WTC11 (cell line): ENCODE measurements at places on chromosomes 3 and 15.

DNA sequence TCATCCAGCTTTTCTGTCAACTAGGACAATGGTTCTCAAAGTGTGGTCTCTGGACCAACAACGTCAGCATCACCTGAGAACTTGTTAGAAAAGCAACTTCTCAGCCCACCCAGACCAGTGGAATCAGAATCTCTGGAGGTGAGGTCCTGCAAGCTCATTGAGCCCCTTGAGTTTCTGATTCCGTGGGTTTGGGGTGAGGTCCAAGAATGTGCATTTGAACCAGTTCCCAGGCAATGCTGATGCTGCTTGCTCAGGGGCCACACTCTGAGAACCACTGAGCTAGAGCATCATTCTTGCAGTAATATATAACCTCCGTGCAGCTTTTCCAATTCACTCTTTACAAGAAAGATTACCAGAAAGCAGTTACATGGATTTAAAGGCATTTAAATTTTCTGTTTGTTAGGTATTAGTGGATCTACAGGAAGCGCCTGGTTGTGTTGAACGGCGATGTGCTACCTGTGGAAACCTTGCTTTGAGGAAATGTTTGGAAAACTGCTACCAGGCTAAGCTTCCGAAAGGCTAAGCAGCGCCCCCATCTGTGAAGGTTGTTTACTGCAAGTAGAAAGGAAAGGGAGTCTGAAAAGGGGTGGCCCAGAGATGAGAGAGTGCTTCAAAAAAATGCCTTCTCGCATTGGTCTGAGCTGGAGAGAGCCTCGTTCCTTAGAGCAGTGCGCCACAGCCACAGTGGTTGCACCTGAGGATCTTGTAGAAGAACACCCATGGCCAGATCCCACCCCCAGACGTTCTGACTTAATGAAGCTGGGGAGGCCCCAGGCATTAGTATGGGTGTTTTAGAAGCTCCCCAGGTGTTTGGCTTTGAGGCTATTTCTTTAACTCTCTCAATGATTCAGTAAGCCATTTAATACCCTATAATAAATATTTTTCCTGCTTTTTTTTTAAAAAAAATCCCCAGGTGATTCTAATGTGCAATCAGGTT is 50.0 kb downstream of the RLBP1 start:
- DNase-seq, result peak; percentile 83

- no peak for DNase-seq
Measured at GRCh38 chr3:177467247-177467985, 270.1 kb upstream of the TBL1XR1 start.

- DNase-seq, result no peak
Measured at GRCh38 chr15:58987036-58987435, 427 bp upstream of the RNF111 start.

GRCh38 chr3:54180921-54181320 is 58.6 kb downstream of the CACNA2D3 start:
- no peak for DNase-seq

DNA sequence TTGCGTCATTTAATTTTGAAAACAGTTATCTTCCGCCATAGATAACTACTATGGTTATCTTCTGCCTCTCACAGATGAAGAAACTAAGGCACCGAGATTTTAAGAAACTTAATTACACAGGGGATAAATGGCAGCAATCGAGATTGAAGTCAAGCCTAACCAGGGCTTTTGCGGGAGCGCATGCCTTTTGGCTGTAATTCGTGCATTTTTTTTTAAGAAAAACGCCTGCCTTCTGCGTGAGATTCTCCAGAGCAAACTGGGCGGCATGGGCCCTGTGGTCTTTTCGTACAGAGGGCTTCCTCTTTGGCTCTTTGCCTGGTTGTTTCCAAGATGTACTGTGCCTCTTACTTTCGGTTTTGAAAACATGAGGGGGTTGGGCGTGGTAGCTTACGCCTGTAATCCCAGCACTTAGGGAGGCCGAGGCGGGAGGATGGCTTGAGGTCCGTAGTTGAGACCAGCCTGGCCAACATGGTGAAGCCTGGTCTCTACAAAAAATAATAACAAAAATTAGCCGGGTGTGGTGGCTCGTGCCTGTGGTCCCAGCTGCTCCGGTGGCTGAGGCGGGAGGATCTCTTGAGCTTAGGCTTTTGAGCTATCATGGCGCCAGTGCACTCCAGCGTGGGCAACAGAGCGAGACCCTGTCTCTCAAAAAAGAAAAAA is 1.2 kb downstream of the B2M start:
- DNase-seq, result no peak

DNA sequence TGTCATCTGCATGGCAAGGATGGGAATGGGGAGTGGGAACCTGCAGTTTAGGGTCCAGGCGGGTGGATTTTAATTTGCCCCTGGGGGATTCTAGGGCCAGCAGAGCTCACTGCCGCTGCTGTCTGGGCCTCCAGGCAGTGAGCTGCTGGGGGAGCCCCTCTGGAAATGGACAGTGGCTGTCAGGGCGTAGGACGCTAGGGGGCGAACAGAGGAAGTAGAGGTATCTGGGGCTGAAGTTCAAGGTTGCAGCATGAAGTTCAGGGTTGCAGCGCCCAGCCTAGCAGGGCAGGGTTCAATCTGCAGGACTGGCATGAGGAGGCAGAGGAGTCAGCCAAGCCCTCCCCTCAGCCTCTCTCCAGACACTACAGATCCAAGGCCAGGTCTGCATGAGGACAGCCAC is 49.5 kb downstream of the APBA2 start:
- DNase-seq, result peak; percentile 81
